ENCODE measurements at places on chromosomes 13 and 19.

- DNase-seq, result no peak
Observed at GRCh38 chr13:28137596-28137995, 749 bp upstream of the PAN3 start.

GRCh38 chr19:44623080-44623479 is 9.7 kb downstream of the IGSF23 start:
- no peak for DNase-seq

DNA sequence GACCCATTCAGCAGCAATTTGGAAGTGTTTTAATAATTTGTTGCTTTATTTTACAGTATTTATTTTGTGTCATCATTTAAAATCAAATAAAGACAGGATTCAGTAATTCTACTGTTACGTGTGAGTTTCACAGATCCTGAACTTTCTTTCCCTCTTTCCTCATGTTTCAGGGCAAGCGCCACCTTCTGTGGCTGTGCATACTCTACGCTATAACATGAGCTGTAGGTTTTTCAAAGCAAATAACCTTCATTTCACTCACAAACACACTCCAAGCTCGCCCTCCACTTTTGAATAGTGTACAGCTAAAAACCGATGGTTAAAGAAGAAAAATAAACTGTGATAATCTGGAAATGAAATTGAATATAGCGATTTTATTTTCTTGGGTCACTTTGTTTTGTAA is 753.3 kb downstream of the OLFM4 start:
- no peak for DNase-seq

DNA sequence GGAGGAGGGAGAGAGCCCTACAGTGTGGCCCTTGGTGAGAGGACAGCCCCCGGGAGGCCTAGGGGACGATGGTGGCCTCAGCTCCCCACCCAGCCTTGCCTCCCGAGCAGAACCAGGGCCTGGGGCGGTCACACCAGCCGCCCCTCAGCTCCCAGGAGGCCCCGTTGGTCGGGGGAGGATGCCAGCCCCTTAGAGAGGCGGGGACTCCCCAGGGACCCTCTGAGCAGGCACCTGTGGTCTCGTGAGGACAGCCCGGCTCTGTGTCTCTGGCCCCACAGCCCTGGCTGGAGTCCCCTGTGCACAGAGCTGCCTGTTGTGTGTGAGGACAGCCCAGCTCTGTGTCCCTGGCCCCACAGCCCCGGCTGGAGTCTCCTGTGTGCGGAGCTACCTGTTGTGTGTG is 158.8 kb downstream of the KDM4B start:
- no peak for DNase-seq

DNA sequence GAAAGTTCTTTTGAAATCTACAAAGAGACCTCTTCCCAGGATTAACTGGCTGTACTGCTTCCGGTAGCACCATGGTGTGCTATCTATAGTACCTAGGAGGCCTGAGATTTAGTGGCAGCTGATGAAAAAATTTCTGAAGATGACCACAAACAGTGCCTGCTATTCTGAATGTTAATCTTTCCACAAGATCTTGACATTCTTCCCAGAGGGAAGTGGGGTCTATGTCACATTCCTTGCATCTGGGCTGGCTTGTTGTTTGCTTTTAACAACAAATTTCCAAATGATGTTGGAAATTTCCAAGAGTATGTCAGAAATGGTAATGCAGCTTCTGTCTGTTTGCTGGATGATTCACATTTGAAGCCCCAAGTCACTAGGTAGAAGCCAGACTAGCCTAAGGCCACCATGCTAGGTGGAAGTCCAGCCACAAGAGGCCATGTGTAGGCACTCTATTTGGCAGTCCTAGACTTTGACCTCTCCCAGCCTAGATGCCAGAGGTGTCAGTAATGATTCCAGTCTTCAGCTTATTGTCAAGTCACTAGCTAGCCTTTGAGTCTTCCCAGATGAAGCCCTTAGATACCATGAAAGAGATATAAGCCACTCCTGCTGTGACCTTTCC is 22.1 kb downstream of the SPART start:
- DNase-seq, result no peak

- DNase-seq, result no peak
Observed at GRCh38 chr13:23984546-23984945, 87.2 kb upstream of the C1QTNF9B start.

DNA sequence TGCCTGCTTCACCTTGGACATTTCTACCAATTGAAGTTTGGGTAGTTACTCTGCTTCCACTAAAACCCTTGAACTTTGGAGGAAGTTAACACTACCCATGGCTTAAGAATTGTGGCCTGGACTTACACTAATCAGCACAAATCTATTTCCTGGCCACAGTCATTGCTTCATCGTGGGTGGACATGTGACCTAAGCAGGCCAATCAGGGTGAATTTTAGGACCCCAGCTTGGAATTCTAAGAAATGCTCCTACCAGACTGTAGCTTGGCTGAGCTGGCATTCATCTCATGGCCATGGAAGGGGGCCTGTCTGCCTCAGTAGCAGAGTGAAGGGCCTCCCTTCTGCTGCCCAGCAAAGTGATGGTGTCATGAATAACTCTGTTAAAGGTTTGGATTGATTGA is 58.3 kb upstream of the SLC15A1 start:
- no peak for DNase-seq

DNA sequence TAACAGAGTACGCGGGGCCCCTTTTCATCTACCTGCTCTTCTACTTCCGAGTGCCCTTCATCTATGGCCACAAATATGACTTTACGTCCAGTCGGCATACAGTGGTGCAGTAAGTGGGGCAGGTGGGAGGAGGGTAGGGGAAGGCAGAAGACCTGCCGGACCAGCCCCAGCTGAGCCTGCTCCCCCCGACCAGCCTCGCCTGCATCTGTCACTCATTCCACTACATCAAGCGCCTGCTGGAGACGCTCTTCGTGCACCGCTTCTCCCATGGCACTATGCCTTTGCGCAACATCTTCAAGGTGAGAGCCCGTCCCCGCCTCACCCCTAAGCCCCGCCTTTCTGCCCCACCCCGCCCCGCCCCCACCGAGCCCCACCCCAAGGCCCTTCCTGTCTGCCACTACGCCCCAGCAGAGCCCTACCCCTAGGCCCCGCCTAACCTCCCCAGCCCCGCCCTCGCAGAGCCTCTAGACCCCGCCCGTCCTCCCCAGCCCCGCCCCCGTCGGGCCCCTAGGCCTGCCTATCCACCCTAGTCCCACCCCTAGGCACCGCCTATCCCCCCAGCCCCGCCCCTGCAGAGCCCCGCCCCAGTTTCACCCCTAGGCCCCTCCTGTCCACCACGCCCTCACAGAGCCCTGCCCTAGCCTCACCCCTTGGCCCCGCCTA is 7.7 kb downstream of the NDUFB7 start:
- DNase-seq, result peak; percentile 18

GRCh38 chr19:35553385-35554000 is 8.1 kb downstream of the TMEM147 start:
- DNase-seq, result no peak

DNA sequence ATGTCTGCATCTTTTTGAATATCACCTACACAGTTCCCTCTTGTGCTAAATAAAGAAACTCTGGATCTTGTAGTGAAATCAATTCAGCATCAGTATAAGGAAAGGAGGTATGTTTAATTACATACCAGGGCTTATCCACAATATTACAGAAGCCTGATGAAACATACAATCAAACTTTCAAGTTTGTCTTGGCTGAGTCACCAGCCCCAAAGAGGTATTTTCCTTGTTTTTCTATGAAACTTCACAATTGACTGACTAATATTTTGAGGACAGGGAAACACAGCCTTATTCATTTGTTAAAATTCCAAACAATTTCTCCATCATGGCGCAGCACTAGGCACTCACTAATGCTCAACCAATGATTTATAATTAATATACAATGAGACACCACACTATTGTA is 952.4 kb downstream of the PCDH17 start:
- no peak for DNase-seq

DNA sequence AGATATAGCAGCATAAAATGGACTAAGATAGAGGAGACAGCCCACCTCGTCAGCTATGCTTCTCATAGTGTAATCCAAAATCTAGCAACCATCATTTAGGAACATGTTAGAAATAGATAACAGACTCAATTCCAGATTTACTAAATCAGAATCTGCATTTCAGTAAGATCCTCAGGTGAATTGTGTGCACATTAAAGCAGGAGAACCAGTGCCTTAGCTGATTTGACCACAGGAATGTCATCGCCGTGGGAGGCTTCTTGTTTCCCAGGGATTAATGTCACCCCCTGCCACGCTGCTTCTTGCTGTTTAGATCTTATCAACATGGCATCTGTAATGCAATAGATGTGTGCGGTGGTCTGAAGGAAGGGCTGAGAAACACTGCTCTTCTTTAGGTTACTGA is 84.0 kb downstream of the GPC5 start:
- no peak for DNase-seq

- DNase-seq, result no peak
Observed at GRCh38 chr13:109384491-109385241, 401.7 kb downstream of the IRS2 start.

DNA sequence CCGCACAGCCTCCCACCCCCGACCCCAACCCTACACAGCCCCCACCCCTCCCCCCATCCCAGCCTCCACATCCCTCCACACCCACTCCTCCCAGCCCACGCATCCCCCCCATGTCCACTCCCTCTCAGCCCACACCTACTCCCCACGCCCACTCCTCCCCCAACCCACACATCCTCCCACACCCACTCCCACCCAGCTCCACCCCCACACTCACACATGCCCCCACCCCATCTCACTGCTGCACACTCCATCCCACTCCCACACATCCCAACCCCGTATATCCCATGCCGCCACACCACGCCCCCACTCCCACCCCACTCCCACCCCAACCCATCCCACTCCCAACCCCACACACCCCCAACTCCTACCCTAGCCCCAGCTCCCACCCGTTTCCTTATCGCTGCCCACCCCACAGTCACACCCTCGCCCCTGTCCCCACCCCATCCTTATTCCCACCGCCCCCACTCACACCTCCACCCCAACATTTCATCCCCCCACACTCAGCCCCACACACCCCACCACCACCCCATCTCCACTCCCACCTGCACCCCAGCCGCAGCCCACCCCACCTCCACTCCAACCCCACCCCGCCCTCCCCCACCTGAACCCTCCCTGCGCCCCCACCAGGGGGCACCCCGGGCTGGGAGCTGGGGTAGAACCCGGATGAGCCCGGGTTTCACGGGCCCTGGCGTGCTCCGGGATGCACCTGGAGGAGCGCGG is 809 bp downstream of the TDRD12 start:
- DNase-seq, result no peak

DNA sequence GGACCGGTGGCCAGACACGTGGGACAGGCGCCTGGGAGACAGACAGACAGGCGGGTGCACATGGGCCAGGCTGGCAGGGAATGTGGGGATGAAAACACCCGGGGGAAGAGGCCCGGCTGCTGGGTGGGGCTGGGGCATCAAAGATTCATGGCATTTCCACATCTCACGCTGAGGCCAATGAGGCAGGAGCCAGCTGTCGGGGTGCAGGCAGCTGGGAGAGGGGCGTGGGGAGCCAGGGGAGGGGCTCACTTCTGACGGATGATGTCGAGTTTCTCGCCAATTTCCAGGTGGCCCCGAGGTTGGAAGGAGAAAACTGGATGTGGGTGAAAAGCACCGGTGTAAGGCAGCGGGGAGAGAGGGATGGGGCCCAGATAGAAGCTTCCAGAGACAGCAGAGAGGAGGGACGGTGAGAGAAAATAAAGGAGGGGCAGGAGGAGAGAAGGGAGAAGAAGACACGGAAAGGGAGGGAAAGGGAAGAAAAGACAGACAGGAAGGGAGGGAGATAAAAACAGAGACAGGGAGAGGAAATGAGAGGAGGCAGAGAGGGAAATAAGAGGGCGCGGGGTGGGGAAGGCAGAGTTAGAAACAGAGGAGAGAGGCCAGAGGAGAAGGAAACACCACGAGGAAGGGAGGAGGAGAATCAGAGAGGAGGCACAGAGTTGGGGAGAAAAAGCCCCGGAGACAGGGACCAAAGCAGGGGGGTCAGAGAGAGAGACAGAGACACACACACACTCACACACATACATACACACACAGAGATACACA is 8.0 kb upstream of the CCER2 start:
- DNase-seq, result no peak

DNA sequence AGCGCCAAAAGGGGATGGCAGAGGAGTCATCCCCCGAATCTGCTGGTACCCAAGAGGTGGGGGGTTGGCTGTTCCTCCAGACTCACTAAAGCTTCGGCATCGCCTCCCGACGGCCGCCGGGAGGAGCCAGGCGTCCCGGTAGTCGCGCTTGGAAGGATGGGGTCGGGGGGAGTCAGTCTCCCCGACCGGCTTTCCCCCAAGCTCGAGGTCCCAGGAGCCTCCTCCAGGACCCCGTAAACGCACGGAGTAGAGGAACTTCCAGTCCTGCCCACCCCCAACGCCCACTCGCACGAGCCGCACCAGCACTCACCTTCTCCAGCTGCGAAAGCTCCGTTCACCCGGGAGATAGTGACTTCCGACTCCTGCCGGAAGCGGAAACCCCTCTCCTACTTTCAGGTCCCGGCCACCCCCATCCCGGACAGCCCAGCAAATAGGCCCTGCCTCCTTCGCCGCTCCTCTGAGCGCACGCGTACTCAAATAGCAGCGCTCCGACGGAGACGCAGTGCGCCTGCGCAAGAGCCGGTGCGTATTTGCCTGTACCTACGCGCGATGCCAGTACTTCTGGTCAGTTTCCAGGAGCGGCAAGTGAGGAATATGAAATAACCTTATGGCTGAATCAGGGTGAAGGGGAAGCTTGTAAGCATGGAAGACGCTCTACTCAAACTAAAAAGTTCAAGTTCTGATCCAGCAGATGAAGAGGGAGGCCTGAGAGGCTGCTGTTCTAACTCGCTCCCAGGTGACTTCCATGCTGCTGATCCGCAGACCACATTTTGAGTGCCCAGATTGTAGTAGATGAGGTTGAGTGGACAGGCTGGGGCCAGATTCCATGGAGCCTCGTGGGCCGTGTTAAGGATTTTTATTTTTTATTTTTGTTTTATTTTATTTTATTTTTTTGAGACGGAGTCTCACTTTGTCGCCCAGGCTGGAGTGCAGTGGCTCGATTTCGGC is at the start of gene ELOF1:
ELOF1 (minus strand) TSS at position 350 of the 948 bp plus-strand sequence. CDS start 4,883 bp downstream, outside the sequence.
- DNase-seq, result peak; percentile 89

- no peak for DNase-seq
Observed at GRCh38 chr19:46232468-46232867, 2.9 kb downstream of the IGFL1 start.

- no peak for DNase-seq
Observed at GRCh38 chr19:11624069-11624463, 26.8 kb downstream of the ZNF627 start.

DNA sequence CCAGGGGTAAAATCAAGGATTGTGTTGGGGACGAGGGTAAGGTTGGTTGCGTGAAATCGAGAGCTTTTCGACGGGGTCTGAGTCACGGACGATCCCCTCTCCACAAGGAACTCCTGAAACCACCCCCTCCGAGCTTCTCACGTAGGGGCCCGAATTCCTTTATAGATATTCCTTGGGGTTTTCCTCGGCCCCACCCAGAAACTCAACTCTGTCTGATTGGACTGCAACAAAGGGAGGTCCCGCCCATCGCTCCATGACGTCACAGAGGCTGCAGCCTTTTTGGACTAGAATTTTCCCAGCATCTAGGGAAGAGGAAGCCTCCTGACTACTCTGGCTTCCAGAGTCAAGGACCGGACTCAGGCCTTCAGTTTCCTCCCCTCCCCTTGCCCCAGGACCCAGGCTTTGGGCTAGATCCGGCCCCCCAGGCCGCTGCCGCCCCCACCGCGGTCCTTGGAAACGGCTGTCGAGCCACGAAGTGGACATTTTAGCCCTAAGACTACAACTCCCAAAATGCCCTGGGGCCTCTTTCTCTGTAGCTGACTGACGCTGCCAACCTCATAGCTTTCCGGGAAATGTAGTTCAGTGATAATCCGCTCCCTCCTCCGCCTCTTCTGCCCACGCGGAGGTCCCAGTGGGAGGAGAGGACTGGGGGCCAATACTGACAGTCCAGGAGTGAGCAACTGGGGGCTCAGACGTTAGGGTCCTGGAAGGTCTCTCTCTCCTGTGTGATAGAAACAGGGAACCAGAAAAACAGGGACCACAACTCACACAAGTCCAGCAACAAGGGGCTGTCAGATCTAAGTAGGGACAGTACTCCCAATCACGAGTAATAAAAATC is at the start of gene IZUMO1:
IZUMO1 (minus strand) TSS at position 172 of the 838 bp plus-strand sequence. CDS start 1,050 bp downstream, outside the sequence.
- no peak for DNase-seq
